ENCODE measurements at places on chromosomes 5 and 9.

DNA sequence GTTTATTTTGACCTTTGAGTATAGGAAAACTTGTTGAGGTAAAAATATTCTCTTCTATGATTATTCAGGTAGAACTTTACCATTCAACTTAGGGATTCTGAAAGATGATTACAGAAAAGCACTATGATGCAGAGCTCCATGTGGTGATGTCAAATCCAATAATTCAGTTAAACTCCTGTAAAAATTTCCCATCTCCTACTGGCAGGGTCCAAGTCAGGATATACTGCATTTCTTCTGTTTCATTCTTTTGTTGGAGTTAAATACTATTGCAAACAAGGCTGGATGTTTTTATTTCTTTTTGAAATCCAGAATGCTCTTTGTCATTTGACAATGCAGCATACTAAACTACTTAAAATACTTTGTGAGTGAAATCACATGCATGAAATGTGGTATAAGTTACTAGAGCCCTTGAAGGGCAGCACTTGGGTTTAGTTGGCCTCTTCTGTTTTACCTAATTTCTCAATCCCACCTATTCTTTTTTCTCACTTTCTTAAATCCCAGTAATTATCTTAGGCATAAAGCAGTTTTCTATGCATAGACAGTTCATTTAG, 204.5 kb downstream of the FBXL7 start:
- DNase-seq = no peak

GRCh38 chr5:77168161-77168878, 42.2 kb upstream of the PDE8B start:
- DNase-seq = no peak

- DNase-seq = no peak
Observed at GRCh38 chr9:32128546-32128945, 255.9 kb upstream of the ACO1 start.

DNA sequence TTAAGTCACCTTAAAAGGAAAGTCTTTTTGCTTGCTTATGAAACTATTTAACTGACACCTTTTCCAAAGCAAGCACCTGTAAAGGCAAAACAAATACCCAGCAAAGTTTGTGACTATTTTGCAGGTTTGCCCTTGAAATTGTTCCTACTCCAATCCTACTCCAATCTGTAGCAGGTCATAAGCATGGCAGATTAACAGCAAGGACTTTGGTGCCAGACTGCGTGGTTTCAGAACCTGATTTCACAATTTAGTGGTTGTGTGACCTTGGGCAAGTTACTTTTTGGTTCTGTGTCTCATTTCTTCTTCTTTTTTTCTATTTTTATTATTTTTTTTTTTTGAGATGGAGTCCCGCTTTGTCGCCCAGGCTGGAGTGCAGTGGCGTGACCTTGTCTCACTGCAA, 282.1 kb downstream of the RFX3 start:
- no peak for DNase-seq

DNA sequence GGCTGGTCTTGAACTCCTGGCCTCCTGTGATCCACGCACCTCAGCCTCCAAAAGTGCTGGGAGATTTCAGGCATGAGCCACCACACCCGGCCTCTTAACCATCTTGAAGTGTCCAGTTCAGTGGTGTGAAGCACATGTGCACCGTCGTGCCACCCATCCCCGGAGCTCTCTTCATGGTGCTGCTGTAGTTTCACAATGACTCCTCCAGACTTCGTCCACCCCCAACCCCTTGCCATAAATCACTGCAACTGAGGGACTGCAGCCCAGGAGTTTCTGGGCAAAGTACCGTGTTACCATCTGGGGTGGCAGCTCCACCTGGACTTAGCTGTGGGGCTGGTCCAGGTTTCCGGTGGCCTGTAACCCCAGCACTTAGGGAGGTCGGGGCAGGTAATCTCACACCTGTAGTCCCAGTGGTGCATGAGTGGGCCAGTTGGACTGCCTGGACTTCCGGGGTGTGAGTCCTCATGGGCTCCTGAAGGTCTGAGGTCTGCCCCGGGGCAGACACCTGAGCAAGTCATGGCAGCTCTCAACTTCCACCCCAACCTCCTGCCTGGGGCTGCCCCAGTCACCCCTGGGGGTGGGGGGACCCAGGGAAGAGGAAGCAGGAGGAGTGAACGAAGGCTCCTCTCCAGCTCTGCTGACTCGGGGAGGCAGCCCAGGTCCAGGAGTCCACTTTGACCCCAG, 6.6 kb upstream of the N4BP3 start:
- no peak for DNase-seq

GRCh38 chr9:84397151-84397728, 56.7 kb upstream of the SLC28A3 start:
- DNase-seq = peak; percentile 49

Data from stimulated activated CD4-positive, alpha-beta T cell treated with anti-CD3 and anti-CD28 coated beads, Interleukin-12 subunit alpha, Interleukin-12 subunit beta, amount 100 ng/mL, for 24 hours (primary cell).